ENCODE measurements at places on chromosomes 2 and 18. TPM values are rescaled to one million over a fixed set of nuclear protein-coding genes. Genes with fewer than 3 reads are reported as not detected.

SPEG gene
- total RNA-seq = 30.7 TPM

- no peak overlapping the region for H3K27ac ChIP-seq
- no peaks in the 10 kb centered on the region for H3K4me1 ChIP-seq
- no peak for DNase-seq
Observed at GRCh38 chr2:63788071-63788470, 53.6 kb upstream of the UGP2 start.

DNA sequence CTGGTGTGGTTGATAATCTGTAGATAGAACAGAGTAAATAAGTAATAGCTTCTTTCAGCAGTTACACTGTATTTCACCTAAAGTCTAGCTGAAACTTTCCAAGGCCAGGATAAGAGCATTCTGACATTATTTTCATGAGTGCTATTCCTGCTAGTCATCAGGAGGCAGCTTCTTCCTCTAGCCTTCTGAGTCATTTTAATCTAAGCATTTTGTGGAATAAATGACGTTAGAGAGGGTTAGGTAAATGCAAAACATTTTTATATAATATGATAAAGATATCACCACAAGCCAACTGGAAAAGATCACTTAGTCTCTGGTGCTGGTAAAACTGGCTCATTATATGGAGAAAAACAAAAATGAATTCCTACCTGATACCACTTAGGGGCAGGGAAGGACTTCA lies 138.5 kb downstream of the MEP1B start:
- no peaks in the 10 kb centered on the region for H3K36me3 ChIP-seq
- no peak for DNase-seq
- H3K4me3 ChIP-seq = no peak overlapping the region
- no peaks in the 10 kb centered on the region for H3K27me3 ChIP-seq
- no peaks in the 10 kb centered on the region for H3K4me1 ChIP-seq

DNA sequence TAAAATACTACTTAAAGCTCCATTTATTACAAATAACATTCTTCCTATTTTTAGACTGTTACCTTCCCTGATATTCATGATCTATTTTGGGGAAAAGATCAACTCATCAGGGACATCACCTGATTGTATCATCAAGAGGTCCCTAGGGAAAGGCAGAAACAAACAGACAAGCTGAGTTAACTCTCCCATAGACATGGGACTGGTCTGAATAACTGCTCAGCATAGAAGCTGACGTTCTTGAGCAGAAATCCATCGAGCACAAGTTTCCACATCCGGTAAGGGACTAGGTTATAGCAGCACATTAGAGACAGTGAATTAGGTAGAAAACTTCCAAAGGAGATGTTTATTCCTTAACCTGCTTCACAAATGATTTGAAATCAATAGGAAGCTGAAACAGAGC lies 1100.4 kb upstream of the SLC39A10 start:
- H3K4me3 ChIP-seq = no peak overlapping the region
- no peaks in the 10 kb centered on the region for H3K36me3 ChIP-seq
- H3K27ac ChIP-seq = no peak overlapping the region

CD207 gene
- 0.23 TPM for total RNA-seq

- H3K27ac ChIP-seq = no peak overlapping the region
- no peak for DNase-seq
- no peaks in the 10 kb centered on the region for H3K27me3 ChIP-seq
- no peaks in the 10 kb centered on the region for H3K36me3 ChIP-seq
Observed at GRCh38 chr18:37420315-37420880, 145.2 kb downstream of the CELF4 start.

- no peaks in the 10 kb centered on the region for H3K4me1 ChIP-seq
- H3K27me3 ChIP-seq = no peaks in the 10 kb centered on the region
- H3K36me3 ChIP-seq = no peaks in the 10 kb centered on the region
- DNase-seq = peak; percentile 53
- H3K27ac ChIP-seq = no peak within 1 kb of the TSS
- peak within 1 kb of the TSS; percentile 40 for H3K4me3 ChIP-seq
Observed at GRCh38 chr2:101387151-101387834, at the start of gene CREG2. TSS of gene CREG2 (minus strand) at chr2:101387503. CDS start at chr2:101387457, 46 bp downstream.

- DNase-seq = no peak
- no peak overlapping the region for H3K4me3 ChIP-seq
- H3K4me1 ChIP-seq = no peaks in the 10 kb centered on the region
- H3K27me3 ChIP-seq = no peaks in the 10 kb centered on the region
- H3K36me3 ChIP-seq = no peaks in the 10 kb centered on the region
Observed at GRCh38 chr18:68438983-68439382, 275.9 kb downstream of the TMX3 start.

DNA sequence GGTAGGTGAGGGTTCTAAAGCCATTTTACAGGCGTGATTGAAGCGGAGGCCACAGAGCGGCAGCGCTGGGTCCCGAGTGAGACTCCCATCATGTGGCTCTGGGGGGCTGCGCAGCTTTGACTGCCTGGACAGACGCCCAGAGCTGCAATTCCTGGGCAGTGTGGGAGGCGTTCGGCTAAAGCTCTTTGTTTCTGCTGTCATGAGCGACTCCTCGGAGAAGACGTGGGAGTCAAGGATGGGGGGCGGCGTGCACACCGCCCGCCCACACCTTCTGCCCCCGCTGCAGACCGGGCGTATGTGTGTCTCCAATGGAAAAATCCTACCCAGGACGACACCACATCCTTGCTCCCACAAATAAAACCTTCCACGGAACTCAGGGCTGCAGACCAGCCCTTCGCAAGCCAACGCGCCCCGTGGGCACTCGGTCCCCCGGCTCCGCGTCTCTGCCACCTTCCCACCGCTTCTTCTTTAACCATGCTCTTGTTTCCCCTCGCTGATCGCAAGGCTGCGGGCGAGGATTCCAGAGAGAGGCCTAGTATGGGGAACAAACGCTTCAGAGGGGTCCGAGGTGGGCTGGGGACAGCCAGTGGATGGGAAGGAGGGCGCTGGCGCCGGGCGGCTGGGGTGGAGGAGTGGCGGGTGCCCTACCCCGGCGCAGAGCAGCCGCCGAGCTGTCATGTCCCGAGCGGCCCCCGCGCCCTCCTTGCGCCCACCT lies 680 bp upstream of the LBH start:
- H3K36me3 ChIP-seq = no peaks in the 10 kb centered on the region
- H3K27ac ChIP-seq = peak overlapping the region; percentile 80
- no peaks in the 10 kb centered on the region for H3K27me3 ChIP-seq
- no peak for DNase-seq
- H3K4me3 ChIP-seq = peak overlapping the region; percentile 66

OSBPL1A gene
- 39.1 TPM for total RNA-seq

DNA sequence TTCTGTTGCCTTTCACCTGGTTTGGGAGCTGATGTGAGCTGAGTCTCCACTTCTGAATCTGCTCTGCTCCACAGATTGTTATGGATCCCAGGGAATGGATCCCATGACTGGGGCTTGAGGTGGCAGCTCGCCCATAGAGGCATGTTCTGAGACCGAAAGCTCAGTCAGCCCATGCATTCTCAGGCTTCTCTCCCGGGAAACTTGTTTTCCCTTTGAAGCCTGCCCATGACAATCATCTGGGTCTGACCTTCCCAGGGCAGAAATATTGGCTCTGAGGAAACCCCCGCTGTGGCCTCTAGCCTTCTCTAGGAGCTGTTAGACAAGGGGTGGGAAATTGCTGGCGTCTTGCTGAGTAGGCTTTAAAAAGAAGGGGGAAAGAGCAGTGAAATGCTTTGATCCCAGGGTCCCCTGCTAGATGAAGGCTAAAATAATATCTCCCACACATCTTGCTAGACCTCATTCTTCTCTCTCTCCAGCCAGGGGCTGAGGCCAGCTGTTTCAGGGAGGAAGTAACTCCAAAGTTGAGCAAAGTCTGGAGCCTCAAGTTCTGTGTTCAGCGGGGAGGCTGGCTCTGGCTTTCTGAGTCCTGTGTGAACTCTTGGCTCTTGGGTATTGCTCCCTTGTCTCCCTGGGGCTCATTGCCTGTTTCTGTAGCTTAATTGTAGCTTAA lies 2.0 kb downstream of the VAMP8 start:
- H3K4me1 ChIP-seq = peaks cover 18% of the 10 kb centered on the region
- H3K4me3 ChIP-seq = peak overlapping the region; percentile 38
- no peaks in the 10 kb centered on the region for H3K27me3 ChIP-seq
- DNase-seq = no peak

DNA sequence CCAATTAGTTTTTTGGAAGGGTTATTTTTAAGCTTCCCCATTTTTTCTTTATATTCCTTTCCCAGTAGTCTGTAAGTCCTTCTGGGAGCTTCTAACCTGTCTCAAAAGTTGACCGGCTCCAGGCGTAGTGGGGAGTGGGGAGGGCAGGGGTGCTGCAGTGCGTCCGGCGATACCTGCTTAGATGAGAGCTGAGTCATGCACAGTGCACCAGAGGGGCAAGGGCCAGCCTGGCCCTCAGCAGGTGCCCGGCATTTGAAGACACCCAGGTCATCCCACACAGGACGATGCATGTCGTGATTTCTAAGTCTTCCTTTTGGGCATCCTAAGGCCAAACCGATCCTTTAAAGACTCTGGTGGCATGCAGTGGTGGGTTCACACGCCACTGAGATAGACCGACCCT lies 73.4 kb downstream of the TPO start:
- H3K27ac ChIP-seq = no peak overlapping the region
- DNase-seq = no peak
- no peaks in the 10 kb centered on the region for H3K4me1 ChIP-seq
- H3K27me3 ChIP-seq = no peaks in the 10 kb centered on the region
- no peaks in the 10 kb centered on the region for H3K36me3 ChIP-seq

Measured in prostate gland (tissue), 2 donors.